Trophoblast cell (in vitro differentiated cells and primary cell): ENCODE measurements at places on chromosomes 16 and 17.

- no peak for DNase-seq
Observed at GRCh38 chr17:21169496-21169895, 42.7 kb downstream of the DHRS7B start.

GRCh38 chr16:87434146-87434667 is 42.1 kb downstream of the MAP1LC3B start:
- no peak for DNase-seq

DNA sequence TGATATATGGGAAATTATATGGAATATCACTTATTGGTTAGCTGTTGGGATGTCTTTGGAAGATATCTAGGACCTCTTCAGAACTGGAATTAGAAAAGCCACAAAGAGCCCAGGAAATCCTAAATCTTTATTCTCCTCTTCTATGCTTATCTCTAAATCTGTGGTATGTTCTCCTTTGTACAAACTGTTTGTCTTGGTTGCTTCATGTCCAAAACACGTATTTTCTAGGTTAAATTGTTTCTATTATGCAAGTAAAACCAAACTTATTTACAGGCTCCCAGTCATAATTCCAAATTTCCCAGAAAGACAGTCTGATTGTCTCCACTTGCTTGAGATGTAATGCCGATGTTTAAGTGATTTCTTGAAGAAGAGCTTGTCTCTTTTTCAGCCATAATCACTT is 650.9 kb downstream of the CDH11 start:
- DNase-seq: no peak

DNA sequence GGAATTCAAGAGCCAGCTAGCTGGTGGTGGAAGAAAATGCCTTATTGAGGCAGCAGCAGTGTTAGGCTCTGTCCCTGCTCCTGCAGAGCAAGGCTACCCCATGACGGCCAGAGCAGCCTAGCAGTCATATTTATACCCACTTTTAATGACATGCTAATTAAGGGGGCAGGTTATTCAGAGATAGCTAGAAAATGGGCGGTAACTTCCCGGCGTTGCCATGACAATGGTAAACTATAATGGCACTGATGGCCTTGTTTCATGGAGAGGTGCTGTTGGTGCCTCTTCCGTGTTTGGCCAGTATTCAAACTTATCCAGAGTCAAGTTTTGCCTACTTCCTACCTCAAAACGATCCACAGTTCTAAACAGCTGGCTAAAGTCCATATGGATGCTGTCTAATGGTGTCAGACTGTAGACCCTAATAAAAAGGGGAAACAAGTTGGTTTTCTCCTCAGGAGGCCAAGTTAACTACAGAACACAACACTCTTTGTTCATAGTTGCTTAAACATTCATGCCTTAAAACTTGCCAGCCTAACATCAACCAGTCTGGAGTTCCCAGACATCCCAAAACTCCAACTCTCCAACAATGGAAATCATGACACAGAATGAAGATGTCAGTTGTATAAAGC is 3.7 kb upstream of the SCNN1B start:
- no peak for DNase-seq

DNA sequence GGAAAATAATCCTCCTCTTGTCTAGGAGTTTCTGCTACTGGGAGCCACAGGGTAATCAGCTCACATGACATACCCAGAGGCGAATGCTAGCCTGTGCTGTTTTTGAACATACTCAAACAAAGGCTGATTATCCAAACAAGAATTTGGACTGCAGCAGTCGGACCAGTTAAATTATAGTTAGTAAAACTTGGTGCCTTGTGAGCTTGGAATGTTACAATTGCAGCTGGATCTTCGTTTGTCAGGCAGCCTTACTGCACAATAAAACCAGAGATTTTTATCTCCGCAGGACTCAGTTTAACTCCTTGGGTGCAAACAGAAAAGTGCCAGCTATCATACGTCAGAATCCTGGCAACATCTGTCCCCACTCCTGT is 163.8 kb upstream of the TBX2 start:
- DNase-seq: peak; percentile 94

DNA sequence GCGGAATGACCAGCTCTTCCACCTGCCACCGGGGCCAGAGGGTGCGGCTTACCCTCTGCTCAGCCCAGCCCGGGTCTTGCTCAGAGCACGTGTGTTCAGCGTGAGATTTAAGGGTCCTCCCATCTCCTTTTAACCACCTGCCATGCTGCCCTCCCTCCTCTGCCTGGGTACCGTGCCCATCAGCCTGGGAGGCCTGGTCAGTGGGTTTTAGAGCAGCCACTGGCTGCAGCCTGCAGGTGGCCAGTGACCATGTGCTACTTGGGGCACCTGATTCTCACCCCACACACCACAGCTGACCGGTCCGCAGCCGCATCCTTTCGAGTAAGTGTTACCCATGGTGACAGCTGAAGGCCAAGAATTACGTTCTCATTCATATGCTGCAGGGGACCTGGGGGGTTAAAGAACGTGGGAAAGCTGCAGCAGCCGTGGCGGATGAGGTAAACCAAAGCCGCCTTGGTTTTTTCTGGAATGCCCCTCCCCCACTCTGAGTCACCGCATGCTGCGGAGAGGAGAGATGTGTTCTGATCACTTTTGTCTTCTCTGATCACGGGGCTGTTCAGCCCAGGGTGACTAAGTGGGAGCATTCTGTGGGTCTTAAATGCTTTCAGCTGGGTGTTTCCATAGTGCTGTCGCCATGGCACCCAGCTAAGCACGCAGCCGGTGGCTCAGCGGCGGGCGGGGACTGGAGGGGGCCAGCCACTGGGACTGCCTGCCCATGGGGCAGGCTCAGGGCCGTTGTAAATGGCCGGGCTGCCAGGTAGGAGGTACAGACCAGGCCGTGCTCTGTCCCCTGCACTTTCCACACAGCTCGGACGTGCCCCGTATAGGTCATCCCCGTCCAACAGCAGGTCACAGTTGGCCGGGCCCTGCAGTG is 59.8 kb downstream of the BAIAP2 start:
- DNase-seq: peak; percentile 88

DNA sequence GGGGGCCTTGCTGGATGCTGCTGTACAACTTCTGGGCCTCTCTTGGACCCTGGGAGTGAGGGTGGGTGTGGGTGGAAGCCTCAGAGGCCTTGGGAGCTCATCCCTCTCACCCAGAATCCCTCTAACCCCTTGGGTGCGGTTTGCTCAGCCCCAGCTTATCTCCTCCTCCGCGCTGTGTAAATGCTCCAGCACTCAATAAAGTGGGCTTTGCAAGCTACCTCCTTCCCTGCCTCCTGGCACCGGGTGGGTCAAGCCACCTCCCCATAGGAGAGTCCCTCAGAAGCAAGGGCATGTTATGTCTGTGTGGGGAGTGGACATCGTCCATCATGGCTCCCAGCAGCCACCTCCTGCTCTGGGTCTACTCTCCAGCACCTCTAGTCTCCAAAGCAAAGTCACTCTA is 28.4 kb downstream of the CDIP1 start:
- DNase-seq: no peak

- DNase-seq: no peak
Observed at GRCh38 chr16:85715169-85716021, 26.6 kb upstream of the GINS2 start.

GRCh38 chr16:70529051-70529777 is 5.6 kb downstream of the SF3B3 start:
- DNase-seq: peak; percentile 68

DNA sequence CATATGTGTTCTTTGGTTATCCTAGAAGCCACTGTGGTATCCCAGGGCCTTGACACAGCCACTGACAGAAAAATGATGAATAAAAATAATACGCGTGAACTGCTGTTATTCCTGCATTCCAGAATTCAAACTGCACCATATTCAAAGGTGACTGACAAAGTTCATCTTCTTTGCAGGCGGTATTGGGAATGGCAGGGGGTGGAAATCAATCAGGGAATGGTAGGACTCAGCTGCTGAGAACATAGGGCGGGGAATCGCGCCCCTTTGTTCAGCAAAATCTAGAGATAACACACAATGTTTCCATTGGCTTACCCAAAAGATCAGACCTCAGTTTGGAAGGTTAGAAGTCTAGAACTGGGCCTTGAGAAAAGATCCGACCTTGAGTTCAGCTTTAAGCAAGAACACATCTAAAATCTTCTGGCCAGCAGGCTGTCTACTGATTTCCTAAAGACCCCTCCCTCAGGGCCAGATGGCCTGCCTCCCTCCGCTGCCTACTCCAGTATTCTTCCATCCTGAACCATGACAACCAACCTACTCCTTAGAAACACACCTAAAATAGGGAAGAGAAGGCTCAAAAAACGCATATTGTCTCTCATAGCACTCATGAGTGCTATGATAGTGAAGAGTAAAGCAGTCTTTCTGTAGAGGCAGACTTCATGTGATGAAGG is 34.1 kb downstream of the CDK5R1 start:
- DNase-seq: no peak

GRCh38 chr16:35516551-35516950 is 2057.1 kb downstream of the TP53TG3F start:
- DNase-seq: no peak

- DNase-seq: no peak
Observed at GRCh38 chr17:56031636-56032035, 121.6 kb upstream of the ANKFN1 start.

DNA sequence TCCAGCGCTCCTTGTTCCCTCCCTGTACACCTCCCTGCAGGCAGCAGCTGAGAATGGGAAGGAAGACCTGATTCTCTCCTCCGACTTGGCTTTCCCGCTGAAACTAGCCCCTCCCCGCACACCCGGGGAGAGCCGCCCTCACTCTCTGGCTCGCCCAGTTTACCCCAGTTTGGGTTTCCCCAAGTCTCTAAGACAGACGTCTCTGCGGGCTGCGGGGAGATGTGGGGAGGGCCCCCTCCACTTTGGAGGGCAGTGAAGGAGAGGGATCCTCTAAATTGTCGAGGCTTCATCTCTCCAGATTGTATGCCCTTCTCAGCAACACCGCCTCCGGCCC is 797 bp downstream of the GRB7 start:
- peak; percentile 74 for DNase-seq

DNA sequence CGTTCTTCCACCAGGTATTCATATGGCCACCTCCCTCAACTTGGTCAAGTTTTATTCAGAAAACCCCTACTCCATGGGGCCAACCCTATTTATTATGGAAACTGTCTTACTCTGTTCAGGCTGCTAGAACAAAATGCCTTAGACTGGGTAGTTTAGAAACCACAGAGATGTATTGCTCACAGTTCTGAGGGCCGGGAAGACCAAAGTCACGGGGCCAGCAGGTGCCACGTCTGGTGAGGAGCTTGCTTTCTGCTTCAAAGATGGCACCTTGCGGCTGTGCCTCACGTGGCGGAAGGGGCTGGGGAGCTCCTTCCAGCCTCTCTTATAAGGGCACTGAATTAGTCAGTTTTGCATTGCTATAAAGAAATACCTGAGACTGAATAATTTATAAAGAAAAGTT is 74.3 kb downstream of the AXIN2 start:
- DNase-seq: no peak

DNA sequence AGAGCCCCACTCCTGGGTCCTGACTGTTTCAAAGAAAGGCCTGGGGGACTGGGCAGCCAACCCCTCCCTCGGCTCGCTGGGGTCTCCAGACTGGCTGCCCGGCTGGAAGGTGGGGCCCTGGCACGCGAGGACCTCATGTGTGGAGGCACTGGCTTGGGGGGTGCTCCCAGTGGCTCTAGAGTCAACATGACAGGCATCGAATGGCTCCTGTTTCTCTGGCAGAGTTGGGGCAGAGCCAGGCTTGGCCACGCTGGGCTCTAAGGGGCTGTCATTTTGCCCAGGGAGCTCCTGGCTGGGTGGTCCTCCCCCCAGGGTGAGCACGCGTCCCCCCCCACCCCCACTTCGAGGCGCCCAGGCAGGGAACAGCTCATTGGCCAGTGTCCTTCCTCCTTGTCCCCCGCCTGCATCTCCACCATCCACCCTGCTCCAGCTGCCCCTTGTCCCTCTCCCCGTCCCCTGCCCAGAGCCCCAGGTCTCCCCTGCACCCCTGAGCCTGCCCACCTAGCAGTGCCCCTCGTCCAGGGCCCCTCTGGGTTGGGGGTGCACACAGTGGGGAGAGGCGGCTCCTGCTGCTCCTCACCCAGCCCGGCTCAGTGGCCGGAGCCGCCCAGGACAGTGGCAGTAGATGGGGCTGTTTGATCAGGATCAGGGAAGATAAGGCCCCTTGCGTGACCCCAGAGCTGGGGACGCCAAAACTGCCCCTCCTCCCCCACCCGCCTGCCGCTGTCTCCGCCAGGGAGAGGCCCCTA is 2.7 kb downstream of the GCGR start:
- no peak for DNase-seq

GRCh38 chr16:23711785-23712184 is 1.2 kb downstream of the ERN2 start:
- no peak for DNase-seq

- DNase-seq: peak; percentile 67
Observed at GRCh38 chr17:55344514-55344997, 77.1 kb downstream of the MMD start.

DNA sequence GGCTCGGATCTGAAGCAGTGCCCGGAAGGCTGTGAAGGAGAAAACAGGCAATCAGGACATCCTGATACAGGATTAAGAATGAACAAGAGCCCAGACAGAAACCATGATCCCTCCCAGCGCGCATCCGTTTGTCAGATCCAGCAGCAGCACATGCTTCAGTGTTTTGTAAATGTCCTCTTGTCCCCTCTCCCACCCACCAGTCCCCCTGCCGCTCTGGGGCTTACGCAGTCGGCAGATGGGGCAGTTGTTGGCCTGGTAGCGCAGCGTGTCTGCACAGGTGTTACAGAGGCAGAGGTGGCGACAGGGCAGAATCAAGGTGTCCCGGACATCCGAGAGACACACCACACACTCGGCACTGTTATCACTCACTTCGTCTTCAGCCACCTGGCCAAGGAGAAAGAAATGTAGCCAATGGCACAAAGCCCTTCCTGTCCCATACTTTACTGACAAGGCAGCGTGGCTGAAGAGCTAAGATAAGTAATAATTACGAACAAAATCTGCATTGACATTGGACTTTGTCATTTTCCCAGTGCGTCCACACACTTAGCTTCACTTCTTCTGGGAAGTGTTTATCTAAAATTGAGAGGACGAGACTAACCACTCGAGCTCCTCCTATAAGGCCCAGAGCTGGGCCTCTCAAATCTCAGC is 20.7 kb upstream of the FOXJ1 start:
- DNase-seq: no peak

- peak; percentile 38 for DNase-seq
Observed at GRCh38 chr16:19338335-19338734, 52.8 kb downstream of the CLEC19A start.

GRCh38 chr17:15451680-15452079 is 15.7 kb downstream of the CDRT4 start:
- no peak for DNase-seq

DNA sequence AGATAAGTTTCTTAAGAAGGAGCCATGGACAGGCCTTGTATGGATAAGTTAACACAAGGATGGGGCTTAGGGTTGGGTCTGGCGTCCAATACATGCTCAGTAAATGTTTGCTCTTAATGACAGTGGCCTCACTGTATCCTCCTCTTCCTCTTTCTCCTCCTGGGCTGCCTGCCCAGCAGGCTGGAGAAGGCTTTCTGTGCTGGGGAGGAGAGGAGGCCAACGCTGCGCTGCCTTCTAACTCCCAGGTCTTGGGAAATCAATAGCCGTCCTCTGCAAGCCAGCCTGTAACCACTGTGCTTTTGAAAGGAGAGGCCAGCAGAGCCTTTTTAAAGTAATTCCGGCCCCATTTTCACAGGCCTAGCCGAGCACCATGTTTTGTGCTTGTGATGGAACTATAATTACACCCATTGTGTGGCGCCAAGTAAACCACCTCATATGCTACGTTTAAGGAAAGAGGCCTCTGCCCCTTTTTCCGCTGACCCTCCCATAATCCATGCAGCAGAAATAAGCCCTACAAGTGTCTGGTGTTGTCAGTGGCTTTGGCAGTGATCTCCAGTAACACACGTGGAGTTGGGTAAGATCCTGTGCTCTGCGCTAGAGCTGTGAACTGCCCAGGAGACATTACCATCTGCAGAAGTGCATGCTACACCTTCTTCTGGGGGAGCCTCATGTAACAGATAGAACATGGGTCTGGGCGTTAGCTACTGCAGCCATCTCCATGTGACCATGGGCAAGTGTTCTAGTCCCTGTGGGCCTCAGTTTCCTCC is 368.2 kb downstream of the SNX29 start:
- DNase-seq: no peak
